ENCODE measurements at places on chromosomes 5 and 9.
A peak's percentile ranks its signal among the peaks of the same experiment; 100 is the strongest.

DNA sequence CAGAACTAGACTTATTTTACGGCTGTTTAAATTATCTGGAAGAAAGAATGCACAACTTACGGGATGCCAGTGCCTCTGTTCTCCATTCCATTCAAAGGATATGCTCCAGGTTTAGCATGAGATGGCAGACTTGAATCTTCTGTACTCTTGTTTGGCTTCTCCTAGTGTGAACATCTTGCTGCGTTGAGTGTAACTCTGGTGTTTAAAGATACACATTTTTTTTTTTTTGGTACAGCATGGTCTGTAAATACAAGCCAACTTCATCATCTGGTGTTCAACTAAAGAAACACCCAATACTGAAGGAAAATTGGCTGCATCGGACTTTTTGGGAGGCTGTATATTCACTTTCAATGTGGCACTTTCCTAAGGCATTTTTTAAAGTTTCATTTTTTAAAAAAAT is 7.4 kb upstream of the MIER3 start:
- no peak for DNase-seq

DNA sequence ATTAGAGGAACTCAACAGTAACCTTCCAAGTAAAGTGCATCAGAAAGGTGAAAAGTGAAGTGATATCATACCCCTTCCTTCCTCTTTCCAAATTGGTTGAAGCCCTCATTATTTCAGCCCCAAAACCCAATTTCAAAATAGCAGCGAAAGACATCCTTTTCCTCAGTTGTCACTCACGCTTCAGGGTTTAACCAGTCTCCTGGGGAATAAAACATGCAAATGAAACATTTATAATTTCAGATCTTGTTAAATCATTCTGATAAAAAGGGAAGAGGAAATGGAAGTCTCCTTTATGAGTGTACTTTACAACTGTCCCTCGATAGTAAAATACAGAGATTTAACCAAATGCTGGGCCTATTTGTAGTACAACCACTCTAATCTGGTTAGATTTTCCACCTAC is 22.5 kb downstream of the TRPM6 start:
- DNase-seq, result no peak

GRCh38 chr9:135077497-135078200 is 9.8 kb upstream of the OLFM1 start:
- DNase-seq, result peak; percentile 14

DNA sequence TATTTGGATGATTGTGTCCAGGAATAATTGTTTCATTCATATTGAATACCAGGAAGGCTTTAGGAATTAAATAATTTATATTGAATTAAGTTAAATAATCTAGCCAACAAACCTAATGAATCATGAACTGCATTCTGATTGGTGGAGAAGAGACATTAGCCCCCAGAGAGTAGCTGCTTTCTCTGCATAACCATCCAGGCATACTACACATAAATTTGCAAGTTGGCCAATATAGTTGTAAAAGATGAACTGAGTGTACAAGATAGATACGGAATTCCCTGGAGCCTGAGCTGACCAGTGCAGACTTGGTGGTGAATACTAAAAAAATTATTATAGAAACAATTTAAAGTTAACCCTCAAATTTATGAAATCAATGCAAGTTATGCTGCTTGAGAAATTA is 311.8 kb upstream of the KIF2A start:
- DNase-seq, result no peak

DNA sequence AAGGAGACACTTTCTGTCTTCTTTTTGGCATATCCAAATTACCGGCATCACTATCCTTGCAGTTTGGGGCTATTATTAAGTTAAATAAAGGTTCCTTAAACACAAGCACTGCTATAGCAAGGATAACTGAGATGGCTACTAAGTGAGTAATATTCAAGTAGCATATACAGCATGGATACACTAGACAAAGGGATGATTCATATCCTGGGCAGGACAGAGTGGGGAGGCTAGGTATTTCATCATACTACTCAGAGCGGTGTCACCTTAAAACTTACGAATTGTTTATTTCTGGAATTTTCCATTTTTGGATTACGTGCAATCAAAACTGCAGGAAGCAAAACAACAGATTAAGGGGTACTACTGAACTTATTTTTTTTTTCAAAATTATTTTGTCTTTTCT is 54.1 kb downstream of the FER start:
- no peak for DNase-seq

- DNase-seq, result peak; percentile 64
These were observed 41.9 kb upstream of the AGXT2 start for GRCh38 chr5:35089334-35090314.

GRCh38 chr5:133396187-133396741 is 216.1 kb downstream of the FSTL4 start:
- DNase-seq, result no peak

DNA sequence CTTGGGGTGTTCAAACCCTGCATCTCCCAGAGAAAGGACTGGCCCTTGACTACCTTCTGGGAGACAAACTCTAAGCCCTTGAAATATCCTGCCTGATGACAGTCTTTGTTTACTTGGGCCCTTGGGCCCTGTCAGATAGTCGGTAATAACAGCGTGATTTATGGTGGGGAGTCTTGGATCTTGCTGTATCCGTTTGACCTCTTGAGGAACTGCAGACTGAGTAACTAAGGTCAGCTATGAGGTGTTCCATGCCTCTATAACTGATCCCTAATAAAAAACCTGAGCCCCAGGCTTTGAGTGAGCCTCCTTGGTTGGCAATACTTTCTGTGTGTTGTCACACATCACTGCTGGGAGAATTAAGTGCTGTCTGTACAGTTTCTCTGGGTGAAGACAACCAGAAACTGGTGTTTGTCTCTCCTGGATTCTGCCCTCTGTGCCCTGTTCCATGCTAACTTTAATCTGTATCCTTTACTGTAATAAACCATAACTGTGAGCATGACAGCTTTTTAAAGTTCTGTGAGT is 56.2 kb upstream of the ANKRD33B start:
- no peak for DNase-seq

DNA sequence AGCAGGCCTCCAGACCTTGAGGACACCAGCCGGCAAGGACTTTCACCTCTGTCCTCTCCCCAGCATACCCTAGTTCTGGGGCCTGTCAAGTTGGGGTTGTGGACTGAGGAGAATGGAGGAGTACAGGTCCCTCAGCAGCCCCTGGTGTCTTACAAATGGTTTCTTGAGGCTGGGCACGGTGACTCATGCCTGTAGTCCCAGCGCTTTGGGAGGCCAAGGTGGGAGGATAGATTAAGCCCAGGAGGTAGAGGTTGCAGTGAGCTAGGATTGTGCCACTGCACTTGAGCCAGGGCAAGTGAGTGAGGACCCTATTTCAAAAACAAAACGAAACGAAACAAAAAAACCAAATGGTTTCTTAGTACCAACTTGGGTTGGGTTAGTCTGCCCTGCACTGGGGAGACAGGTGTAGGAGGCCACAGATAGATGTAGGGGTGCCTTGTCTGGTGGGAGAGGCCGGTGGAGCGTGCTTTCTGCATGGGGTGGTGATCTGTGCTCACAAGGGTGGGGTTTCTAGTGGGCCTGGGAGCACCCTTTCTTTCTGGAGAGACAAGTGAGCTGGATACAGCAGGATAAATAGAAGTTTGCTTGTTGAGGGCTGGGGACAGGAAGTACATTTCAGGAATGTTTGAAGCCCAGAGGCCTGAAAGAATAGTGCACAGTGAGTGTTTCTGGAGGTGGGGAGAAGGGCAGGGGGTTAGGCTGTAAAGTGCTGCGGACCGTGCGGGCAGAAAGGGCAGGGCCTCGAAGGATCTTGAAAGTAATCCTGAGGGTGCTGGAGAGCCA is 37.7 kb upstream of the PSD2 start:
- DNase-seq, result no peak

DNA sequence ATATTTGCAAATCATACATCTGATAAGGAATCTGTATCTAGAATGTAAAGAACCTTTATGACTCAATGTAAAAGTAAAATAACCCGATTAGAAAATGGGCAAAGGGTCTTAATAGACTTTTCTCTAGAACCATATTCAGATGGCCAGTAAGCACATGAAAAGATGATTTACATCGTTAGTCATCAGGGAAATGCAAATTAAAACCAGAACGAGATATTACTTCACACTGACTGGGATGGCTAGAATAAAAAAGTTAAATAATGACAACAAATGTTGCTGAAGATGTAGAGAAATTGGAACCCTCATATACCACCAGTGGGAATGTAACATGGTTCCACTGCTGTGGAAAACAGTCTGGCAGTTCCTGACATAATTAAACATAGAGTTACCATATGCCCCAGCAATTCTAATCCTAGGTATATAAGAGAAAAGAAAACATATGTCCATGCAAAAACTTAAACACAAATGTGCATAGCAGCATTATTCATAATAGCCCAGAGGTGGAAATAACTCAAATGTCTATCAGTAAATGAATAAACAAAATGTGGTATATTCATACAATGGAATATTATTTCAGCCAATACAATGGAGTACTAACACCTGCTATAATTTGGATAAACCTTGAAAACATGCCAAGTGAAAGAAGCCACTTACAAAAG is 100.4 kb upstream of the MAMDC2 start:
- DNase-seq, result no peak

GRCh38 chr5:82004511-82004910 is 32.7 kb downstream of the ATG10 start:
- no peak for DNase-seq

- DNase-seq, result no peak
These were observed 18.5 kb upstream of the PCDHA1 start for GRCh38 chr5:140767444-140767843.

GRCh38 chr5:171654881-171655280 is 130.7 kb upstream of the SMIM23 start:
- no peak for DNase-seq

- DNase-seq, result no peak
These were observed 117.5 kb upstream of the NR5A1 start for GRCh38 chr9:124624735-124624992.

DNA sequence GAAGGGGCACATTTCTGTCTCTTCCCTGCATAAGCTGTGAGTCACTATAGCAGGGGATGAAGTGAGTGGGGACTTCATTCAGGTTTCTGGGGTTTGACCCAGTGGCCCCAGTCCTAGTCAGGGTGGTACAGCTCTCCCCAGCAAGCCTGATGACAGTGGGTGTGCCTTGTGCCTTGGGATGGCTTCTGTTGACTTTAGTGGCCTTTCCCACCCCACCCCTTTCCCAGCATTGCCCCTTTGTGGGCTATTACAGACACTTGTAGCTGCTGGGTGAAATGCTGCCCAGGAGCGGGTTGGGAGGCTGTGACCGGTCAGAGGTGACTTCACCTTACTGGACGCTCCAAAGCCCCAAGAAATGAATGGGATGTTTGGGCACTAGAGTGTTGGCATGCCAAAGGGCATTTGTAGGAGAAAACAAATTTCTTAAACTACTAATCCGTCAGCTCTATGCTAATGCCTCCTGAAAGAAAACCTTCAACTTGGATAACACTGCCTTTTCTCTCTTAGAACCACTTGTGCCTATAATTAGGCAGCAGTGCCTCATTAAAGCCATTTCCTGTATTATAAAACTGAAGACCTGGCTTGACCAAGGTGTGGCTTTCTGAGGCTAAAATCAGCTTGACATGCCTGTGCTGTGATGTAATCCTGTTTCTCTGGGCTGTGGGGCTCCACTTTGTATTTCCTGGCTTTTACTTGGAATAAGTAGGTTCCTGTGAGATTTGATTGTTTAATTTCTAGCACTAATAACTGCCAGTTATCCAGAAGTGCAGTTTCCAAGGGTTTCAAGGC is 119.0 kb upstream of the SLC25A48 start:
- no peak for DNase-seq

DNA sequence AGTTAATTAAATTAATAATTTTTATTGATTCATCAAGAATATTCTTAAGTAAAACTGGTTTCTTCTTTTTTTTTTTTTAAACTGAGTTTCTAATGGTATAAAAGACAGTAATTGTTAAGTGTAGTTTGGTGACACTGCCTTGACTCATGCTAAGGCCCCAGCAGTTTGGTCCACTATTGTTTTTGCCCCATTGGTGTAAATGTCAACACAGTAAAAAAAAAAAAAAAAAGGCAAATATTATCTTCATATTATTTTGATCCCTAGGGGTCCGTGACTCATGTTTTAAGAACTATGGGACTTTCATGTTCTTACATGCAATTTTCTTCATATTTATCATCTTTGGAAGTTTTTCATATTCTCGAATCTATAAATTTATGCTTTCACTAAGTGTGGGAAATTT is 29.2 kb upstream of the JAK2 start:
- no peak for DNase-seq

DNA sequence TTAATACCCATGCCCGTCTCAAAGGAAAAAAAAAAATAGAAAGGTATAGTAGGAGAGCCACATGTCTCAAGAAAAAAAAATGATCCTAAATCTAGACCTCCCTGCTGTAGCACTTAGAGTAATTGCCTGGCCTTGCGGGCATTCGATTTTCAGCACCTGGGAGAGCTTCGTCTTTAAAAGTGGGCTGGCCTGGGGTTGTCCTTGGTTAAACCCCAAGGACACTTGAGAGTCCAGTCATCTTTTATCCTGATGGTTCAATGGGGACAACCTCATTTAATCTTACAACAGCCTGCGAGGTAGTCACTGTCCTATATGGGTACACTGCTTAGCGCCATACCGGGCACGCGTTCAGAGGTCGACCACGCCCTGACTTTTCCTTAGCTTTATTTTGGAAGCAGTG is 60.1 kb downstream of the MAT2B start:
- DNase-seq, result no peak

DNA sequence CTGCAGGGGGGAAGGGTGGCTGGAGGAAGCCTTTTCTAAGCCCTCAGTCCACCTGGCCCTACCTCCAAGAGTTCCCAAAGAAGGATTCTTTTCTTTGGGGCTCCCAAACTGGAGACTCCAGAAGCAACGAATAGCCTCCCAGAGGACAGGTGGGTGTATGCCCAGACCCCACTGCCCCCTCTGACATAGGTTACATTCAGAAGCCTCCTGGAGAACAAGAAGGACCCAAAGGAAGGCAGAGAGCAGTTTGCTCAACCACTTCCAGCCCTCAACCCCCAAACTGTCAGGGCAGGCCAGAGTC is 10.3 kb downstream of the HK3 start:
- DNase-seq, result no peak

GRCh38 chr5:94503677-94504076 is 114.7 kb downstream of the KIAA0825 start:
- DNase-seq, result no peak

DNA sequence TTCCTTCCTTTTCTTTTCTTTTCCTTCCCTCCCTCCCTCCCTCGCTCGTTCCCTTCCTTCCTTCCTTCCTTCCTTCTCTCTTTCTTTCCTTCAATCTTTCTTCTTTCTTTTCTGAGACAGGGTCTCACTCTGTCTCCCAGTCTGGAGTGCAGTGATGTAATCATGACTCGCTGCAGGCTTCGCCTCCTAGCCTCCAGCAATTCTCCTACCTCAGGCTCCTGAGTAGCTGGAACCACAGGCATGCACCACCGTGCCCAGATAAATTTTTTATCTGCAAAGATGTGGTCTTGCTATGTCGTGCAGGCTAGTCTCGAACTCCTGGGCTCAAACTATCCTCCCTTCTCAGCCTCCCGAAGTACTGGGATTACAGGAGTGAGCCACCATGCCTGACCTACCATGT is 81.4 kb downstream of the SPATA31C2 start:
- no peak for DNase-seq
